ENCODE measurements at places on chromosomes 13 and 19. TPM values are rescaled to one million over a fixed set of nuclear protein-coding genes. Genes with fewer than 3 reads are reported as not detected.
A peak's percentile ranks its signal among the peaks of the same experiment; 100 is the strongest.

The MTUS2 gene
- 5.1 TPM for total RNA-seq

The SLC35E1 gene
- total RNA-seq: 62.3 TPM

The PRTN3 gene
- total RNA-seq: not detected

The ZNF600 gene
- total RNA-seq: 23.0 TPM

DNA sequence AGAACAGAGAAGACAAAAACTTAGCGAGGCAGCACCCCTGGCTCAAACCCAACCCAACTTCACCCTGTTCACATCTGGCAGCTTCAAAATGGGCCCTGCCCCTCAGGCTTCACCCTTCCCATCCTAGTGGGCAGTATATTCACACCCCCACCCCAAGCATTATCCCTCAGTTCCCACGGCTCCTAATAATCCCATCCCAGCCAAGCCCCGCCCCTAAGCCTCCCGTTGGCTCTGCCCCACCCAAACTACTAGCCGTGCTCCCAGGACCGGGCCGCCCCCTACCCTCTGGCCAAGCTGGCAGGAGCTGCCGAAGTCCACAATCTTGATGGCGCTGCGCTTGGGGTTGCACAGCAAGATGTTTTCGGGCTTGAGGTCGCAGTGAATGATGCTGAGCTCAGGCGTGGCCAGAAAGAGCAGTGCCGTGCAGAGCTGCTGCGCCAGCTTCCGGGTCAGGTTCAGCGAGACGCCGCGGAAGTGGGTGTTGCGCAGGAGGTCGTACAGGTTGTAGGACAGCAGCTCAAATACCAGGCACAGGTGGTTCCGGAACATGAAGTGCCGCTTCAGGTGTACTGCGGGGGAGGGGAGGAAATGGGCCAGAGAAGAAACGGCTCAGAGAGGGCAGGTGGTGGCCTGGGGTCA lies 5.8 kb downstream of the DYRK1B start:
- DNase-seq: no peak

GRCh38 chr13:36046672-36047071 lies 84.5 kb downstream of the DCLK1 start:
- no peak for DNase-seq

GRCh38 chr19:42251572-42252358 lies 3.2 kb downstream of the ERF start:
- no peak for DNase-seq

DNA sequence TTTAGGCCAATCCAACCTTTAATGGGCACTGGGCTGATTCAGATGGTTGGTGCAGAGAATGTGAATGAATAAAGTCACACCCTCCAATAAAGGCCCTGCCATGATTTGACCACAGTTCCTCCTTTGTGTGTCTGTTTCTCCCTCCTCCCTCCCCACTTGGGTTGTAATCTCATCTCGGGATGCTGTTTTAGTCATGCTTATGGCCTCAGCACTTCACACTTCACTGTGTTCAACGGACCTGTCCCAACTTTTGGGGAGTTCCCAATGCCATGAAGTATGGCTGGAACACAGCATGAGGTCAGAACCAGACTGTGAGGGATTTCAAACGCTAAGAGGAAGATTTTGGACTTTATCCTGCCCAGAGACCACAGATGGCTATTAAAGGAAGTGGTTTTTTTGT lies 5.6 kb upstream of the RAB8A start:
- no peak for DNase-seq

DNA sequence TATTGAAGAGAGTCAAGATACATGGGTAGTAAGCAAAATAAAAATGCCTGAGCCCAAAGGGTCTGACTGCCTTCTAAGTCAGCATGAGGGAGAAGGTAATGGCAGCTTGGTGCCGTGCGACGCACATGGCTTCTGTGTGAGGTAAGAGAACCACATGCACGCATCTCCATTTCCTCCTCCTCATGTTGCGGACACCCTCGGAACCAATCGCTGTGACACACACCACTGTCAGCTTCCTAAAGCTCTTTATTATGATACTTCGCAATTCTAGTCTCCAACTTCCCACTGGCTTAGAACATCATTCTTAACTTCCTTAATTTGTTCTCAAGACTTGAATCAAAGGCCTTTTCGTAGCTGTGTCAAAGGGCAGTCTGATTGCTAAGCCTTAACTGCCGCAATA lies 170.1 kb downstream of the OXGR1 start:
- DNase-seq: no peak

- no peak for DNase-seq
Observed at GRCh38 chr19:44303320-44303719, 1.5 kb downstream of the ZNF235 start.

DNA sequence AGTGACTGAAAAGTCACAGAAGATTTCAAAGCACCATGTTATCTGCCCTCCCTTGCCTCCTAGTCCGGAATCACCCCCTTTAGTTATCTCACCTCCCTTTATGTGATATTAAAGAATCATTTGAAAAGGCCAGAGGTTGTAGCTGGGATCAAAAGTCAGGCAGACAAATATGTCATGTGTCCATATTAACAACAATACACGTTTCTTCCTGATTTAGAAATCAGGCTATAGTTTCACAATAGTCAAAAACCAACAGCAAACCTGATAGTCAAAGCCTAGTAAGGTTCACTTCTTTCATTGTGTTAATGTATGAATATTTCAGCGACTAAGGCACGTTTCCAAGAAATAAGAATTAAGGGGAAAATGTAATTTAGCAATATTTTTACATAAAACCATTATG lies 326.7 kb downstream of the ITGBL1 start:
- DNase-seq: no peak

- DNase-seq: no peak
Observed at GRCh38 chr13:106361621-106362020, 173.8 kb downstream of the EFNB2 start.

- no peak for DNase-seq
Observed at GRCh38 chr19:21485926-21486325, 19.5 kb upstream of the ZNF429 start.

GRCh38 chr13:40206241-40207000 lies 460.0 kb downstream of the FOXO1 start:
- DNase-seq: no peak

DNA sequence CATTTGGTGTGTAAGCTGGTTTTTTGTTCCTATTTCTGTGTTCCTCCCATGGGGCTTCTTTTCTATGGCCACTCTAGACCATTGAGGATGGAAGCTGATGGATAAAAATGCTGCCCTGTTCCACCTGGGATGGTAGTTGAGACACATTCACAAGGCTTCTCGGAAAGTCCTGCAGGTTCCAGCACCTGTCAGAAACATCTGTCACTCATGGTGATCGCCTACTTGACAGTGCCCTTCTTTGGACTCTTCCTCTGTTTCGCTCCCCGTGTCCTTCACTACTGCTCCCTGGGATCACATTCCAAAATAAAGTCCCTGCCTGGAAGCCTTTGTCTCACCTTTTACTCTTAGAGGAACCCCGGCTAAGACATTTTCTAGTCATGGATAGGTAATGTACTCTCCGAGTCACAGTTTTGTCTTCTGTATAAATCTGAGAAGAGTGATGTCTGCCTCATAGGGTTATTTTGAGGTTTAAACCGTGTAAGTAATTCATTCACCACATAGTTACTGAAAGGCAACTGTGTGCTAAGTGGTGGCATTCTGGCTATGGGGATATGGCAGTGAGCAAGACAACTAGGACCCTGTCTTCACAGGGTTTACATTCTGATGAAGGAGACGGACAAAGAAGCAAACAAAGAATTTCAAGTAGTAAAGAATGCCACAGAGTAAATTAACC lies 21.0 kb downstream of the UBAC2 start:
- no peak for DNase-seq

- no peak for DNase-seq
Observed at GRCh38 chr19:50555450-50556281, 12.6 kb downstream of the LRRC4B start.

DNA sequence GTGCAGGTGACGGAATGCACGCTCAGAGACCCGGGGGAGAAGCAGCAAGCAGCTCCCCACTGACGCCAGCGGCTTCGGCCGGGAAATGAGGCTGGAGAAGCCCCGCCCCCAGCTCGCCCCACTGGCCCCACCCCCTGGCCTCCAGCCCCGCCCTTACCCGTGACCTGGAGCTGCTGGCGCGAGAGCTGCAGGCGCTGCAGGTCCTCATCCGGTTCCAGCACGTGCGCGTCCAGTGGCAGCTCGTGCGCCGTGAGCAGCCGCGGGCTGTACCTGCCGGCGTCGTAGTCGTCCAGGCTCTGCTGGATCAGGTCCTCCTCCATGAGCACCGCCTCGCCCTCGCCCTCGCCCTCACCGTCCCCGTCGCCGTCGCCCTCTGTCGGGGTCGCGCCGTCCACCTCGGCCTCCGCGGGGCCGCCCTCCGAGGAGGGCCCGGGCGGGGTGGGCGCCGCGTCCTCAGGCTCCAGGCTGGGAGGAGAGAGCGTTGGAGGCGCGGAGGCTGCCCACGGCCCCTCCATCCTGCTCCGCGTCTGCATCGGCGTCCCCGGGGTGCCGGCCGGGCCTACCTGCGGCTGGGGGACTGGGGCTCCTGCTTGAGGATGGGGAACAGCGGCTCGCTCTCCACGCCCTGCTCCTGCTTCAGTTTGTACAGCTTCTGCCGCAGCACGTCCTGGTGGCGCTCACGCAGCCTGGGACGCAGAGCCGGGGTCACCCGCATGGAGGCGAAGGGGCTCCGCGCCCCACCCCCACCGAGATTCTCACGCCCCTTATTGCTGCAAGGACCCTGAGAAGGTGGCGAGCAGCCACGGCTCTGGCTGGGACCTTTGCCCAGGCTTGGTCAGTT lies 6.4 kb upstream of the TBXA2R start:
- no peak for DNase-seq

GRCh38 chr19:30228835-30229524 lies 143.2 kb upstream of the ZNF536 start:
- no peak for DNase-seq

GRCh38 chr19:41703602-41704293 lies 4.7 kb upstream of the CEACAM5 start:
- peak; percentile 25 for DNase-seq
